ENCODE measurements at places on chromosomes 6 and 20. TPM values are rescaled to one million over a fixed set of nuclear protein-coding genes. Genes with fewer than 3 reads are reported as not detected.

DNA sequence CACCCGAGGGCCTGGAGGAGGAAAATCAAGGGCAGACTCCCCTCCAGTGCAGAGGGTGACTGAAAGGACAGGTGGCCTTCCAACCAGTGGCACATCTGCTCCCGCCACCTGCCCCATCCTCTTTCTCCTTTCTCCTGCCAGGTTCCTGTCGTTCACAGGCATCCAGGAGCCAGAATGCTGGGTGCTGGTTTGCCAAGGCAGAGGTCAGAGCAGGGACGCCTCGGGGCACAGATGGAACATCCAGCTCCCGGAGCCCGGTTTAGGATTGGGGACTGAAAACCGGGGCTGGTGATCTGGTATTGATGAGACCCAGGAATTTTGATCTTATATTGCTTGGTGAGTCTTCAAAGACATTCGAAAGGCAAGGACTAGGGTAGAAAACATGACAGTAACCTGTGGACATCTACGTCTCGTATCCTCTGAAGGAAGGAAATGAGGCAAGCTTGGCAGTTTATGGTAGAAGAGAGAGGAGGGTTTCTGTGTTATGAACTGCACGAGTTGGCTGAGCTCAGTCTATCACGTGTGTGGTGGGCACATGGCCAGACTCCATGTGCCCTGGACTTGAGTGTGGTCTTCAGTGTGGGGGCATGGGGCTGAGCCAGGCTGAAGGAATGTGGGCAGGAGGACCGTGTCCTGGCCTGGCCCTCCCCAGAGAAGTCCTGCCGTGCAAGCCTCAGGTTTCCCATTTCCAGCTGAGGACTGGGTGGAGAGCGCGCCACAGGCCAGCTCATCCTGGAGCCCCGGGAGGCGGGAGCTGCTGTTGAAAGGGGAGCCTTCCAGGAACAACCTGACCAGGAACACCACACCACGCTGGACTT, 74.2 kb downstream of the IRF4 start:
- no peaks in the 10 kb centered on the region for H3K27me3 ChIP-seq
- H3K4me3 ChIP-seq = no peak overlapping the region
- H3K36me3 ChIP-seq = no peaks in the 10 kb centered on the region
- H3K27ac ChIP-seq = no peak overlapping the region
- no peak for DNase-seq

- no peak overlapping the region for H3K27ac ChIP-seq
- no peak overlapping the region for H3K4me3 ChIP-seq
- H3K4me1 ChIP-seq = no peaks in the 10 kb centered on the region
- no peaks in the 10 kb centered on the region for H3K36me3 ChIP-seq
- no peaks in the 10 kb centered on the region for H3K27me3 ChIP-seq
These were observed 24.9 kb downstream of the SESN1 start for GRCh38 chr6:109069746-109070145.

- no peak for DNase-seq
- peaks cover 8% of the 10 kb centered on the region for H3K36me3 ChIP-seq
- H3K4me3 ChIP-seq = no peak overlapping the region
These were observed 15.8 kb downstream of the NPEPL1 start for GRCh38 chr20:58708246-58708931.

DNA sequence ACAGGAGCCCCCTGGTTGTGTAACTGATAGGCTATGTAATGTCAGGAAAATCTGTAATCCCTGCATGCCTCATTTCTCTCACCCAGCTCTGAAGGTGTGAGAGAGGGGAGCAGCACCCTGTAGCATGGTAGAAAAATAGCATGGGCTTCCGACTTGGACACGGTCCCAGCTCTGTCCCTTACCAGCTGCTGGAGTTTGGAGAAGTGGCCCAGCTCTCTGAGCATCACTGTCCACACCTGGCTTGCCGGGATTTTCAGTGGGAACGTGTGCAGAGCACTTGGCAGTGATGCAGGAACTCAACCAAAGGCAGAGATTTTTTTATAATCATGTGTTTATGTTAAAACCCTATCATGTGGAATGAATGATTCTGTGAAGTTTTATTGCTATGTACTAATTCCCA, 34.6 kb downstream of the STK35 start:
- H3K36me3 ChIP-seq = no peaks in the 10 kb centered on the region
- H3K4me1 ChIP-seq = peaks cover 4% of the 10 kb centered on the region
- no peaks in the 10 kb centered on the region for H3K27me3 ChIP-seq
- no peak for DNase-seq
- no peak overlapping the region for H3K4me3 ChIP-seq

DNA sequence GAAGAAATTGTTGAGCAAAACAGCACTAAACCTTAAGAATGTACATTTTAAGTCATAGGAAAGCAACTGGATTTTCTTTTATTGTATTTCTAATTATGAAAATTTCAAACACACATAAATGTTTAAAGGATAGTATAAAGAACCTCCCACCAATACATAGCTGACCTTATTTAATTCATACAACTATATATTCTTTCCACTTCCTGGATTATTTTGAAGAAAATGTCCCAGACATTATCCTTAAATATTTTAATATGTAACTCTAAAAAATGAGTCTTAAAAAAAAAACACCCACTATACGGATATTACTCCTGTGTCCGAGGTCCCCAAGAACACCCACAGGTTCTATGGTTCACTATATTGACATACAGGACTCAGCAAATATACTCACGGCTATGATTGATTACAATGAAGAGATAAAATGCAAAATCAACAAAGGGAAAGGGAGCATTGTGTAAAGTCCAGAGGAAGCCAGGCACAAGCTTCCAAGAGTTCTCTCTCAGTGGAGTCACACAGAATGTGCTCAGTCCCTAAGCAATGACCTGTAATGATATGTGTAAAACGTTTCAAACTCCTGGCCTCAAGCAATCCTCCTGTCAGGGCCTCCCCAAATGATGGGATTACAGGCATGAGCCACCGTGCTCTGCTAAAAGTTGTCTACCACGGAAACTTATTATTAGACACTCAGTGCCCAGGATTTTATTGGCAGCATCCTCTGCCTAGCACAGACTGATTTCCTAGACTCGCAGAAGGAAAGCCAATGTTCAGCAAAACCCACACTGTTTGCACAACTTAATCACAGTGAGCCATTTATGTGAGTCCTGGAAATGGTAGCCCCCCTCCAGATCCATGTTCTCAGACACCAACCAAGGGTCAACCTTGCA, 23.2 kb downstream of the GLYATL3 start:
- H3K4me1 ChIP-seq = peaks cover 3% of the 10 kb centered on the region
- DNase-seq = no peak
- no peak overlapping the region for H3K27ac ChIP-seq
- H3K36me3 ChIP-seq = no peaks in the 10 kb centered on the region
- no peaks in the 10 kb centered on the region for H3K27me3 ChIP-seq

GRCh38 chr6:49645139-49645538, 8.5 kb upstream of the RHAG start:
- H3K36me3 ChIP-seq = no peaks in the 10 kb centered on the region
- H3K27ac ChIP-seq = no peak overlapping the region
- DNase-seq = no peak

DNA sequence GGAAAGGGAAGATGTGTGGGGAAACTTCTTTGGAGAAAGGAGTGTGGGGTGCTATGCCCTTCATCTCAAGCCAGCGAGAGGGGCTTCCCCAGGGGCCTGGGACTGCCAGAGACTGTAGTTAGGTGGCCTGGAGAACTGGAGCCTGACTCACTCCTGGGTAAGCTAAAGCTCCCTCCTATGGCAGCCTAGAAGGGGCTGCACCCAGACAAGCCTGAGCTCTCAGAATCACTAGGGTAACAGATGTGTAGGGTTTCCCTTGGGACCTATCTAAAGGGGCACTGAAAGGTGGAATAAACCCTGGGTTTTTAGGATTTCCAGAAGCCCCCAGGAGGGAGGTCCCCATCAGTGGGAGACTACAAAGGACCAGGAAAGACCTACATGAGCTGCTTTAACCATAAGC, 1.6 kb upstream of the ARMC2 start:
- no peak overlapping the region for H3K27ac ChIP-seq
- peaks cover 8% of the 10 kb centered on the region for H3K4me1 ChIP-seq
- H3K27me3 ChIP-seq = no peaks in the 10 kb centered on the region

DNA sequence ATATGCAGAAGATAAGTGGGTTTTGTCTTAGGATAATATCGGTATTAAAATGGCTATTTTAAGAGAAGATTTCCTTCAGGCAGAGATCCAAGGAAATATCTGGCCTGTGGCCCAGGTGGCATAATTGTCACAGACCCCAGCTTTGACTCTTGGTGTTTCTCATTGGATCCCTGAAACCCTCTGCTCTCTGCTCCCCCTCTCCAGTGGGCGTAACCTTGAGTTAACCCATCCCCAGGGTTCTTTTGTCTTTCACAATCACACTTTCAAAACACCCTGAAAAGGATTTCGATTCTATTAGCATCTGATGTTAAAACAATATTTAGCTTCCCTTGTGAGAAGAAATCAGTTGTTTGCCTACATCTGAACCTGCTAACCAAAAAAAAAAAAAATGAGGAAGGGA, 7.2 kb downstream of the SSTR4 start:
- no peak overlapping the region for H3K4me3 ChIP-seq
- H3K27me3 ChIP-seq = peaks cover 37% of the 10 kb centered on the region
- no peaks in the 10 kb centered on the region for H3K36me3 ChIP-seq
- no peak for DNase-seq
- H3K27ac ChIP-seq = no peak overlapping the region

ID4 gene
- 2.0 TPM for polyA plus RNA-seq

- H3K4me1 ChIP-seq = peaks cover 5% of the 10 kb centered on the region
- no peaks in the 10 kb centered on the region for H3K36me3 ChIP-seq
- no peak overlapping the region for H3K4me3 ChIP-seq
- H3K27me3 ChIP-seq = peaks cover 19% of the 10 kb centered on the region
- H3K27ac ChIP-seq = no peak overlapping the region
These were observed 121.1 kb downstream of the FOXA2 start for GRCh38 chr20:22462975-22463914.

- no peak for DNase-seq
- no peak overlapping the region for H3K4me3 ChIP-seq
- no peaks in the 10 kb centered on the region for H3K4me1 ChIP-seq
- no peaks in the 10 kb centered on the region for H3K27me3 ChIP-seq
- H3K36me3 ChIP-seq = no peaks in the 10 kb centered on the region
- H3K27ac ChIP-seq = no peak overlapping the region
These were observed 374.9 kb upstream of the IRAK1BP1 start for GRCh38 chr6:78492351-78493017.

- no peaks in the 10 kb centered on the region for H3K27me3 ChIP-seq
- H3K36me3 ChIP-seq = no peaks in the 10 kb centered on the region
- H3K4me1 ChIP-seq = no peaks in the 10 kb centered on the region
- H3K27ac ChIP-seq = no peak overlapping the region
- H3K4me3 ChIP-seq = no peak overlapping the region
- DNase-seq = no peak
These were observed 230.6 kb downstream of the SOD2 start for GRCh38 chr6:159462431-159462830.

KCNK16 gene
- polyA plus RNA-seq = not detected

- DNase-seq = no peak
- no peaks in the 10 kb centered on the region for H3K36me3 ChIP-seq
- no peaks in the 10 kb centered on the region for H3K27me3 ChIP-seq
- peaks cover 4% of the 10 kb centered on the region for H3K4me1 ChIP-seq
- H3K4me3 ChIP-seq = no peak overlapping the region
- no peak overlapping the region for H3K27ac ChIP-seq
These were observed 93.0 kb upstream of the POPDC3 start for GRCh38 chr6:105272786-105273185.

DNA sequence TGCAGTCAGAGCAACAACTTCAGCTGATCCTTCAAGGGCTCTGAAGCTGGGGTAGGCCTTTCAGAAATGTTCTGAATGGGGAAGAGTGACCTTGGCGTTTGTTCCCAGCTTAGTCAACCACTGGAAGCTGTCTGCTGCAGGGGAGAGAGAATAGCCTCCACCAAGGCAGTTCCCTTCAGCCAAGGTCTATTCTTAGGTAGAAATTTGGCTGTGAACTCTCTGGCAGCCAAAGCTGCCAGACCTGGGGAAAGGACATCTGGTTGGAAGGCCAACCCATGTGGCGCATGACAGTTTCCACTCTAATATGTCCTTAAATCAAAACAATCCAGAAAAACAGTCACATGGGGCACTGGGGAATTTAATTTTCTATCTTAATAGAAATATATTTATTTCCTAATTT, 60.1 kb downstream of the FBXO5 start:
- no peak for DNase-seq
- H3K27me3 ChIP-seq = no peaks in the 10 kb centered on the region
- H3K27ac ChIP-seq = no peak overlapping the region
- no peaks in the 10 kb centered on the region for H3K4me1 ChIP-seq
- no peak overlapping the region for H3K4me3 ChIP-seq
- no peaks in the 10 kb centered on the region for H3K36me3 ChIP-seq

ELMO2 gene
- 35.6 TPM for polyA plus RNA-seq

RARS2 gene
- polyA plus RNA-seq = 10.2 TPM

- DNase-seq = no peak
- H3K4me3 ChIP-seq = no peak overlapping the region
- H3K36me3 ChIP-seq = no peaks in the 10 kb centered on the region
- H3K27ac ChIP-seq = no peak overlapping the region
These were observed 279.3 kb upstream of the TCF21 start for GRCh38 chr6:133609415-133610226.

TGM6 gene
- 0.03 TPM for polyA plus RNA-seq

DNA sequence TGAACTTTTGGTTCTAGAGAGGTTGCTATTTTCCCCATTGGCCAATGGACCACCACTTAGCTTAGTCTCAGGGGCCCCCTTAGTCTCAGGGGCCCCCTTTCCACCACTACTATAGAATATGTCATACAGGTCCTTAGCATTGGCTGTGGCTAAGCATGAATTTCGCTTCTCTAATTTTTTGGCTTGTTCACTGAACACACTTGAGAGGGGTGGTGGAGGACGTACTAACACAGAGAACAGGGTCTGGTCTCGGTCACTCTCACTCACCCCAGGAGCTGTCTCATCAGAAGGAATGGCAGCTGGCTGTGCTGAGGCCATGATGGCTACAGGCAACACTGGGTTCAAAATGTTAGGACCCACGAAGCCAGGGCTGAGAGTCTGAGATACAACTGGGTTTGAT, 30.3 kb downstream of the ZNF318 start:
- no peaks in the 10 kb centered on the region for H3K4me1 ChIP-seq
- no peak overlapping the region for H3K4me3 ChIP-seq
- no peaks in the 10 kb centered on the region for H3K27me3 ChIP-seq
- no peak for DNase-seq

GRCh38 chr20:57693002-57693582, 16.7 kb downstream of the PMEPA1 start:
- no peak overlapping the region for H3K27ac ChIP-seq
- no peaks in the 10 kb centered on the region for H3K27me3 ChIP-seq
- H3K4me3 ChIP-seq = no peak overlapping the region
- peaks cover 4% of the 10 kb centered on the region for H3K4me1 ChIP-seq
- DNase-seq = peak; percentile 68

PPP1R16B gene
- 3.8 TPM for polyA plus RNA-seq

CASS4 gene
- polyA plus RNA-seq = not detected

- no peaks in the 10 kb centered on the region for H3K4me1 ChIP-seq
- no peak overlapping the region for H3K4me3 ChIP-seq
- H3K27ac ChIP-seq = no peak overlapping the region
- H3K27me3 ChIP-seq = no peaks in the 10 kb centered on the region
- DNase-seq = no peak
These were observed 1006.2 kb upstream of the CITED2 start for GRCh38 chr6:140380427-140381218.

GRCh38 chr20:53021934-53022333, 49.8 kb downstream of the TSHZ2 start:
- H3K36me3 ChIP-seq = no peaks in the 10 kb centered on the region
- H3K4me1 ChIP-seq = no peaks in the 10 kb centered on the region
- no peak overlapping the region for H3K4me3 ChIP-seq
- H3K27ac ChIP-seq = no peak overlapping the region

GRCh38 chr20:51660672-51661608, 107.2 kb downstream of the ATP9A start:
- no peak overlapping the region for H3K27ac ChIP-seq
- H3K36me3 ChIP-seq = no peaks in the 10 kb centered on the region
- no peak for DNase-seq
- H3K4me3 ChIP-seq = no peak overlapping the region
- no peaks in the 10 kb centered on the region for H3K27me3 ChIP-seq
- peaks cover 3% of the 10 kb centered on the region for H3K4me1 ChIP-seq
